ENCODE measurements at places on chromosomes 5 and 9. TPM values are rescaled to one million over a fixed set of nuclear protein-coding genes. Genes with fewer than 3 reads are reported as not detected.

Gene SIMC1
- total RNA-seq: 1.5 TPM

Gene MLANA
- not detected for total RNA-seq

Gene TMEM215
- not detected for total RNA-seq

Gene CDO1
- total RNA-seq: 3.3 TPM

Gene SLCO6A1
- total RNA-seq: not detected

Gene SPINK6
- total RNA-seq: not detected

Gene ZSWIM6
- 9.4 TPM for total RNA-seq

Gene FAM151B
- total RNA-seq: 2.6 TPM

Gene SPAG8
- 0.19 TPM for total RNA-seq

Gene MCIDAS
- not detected for total RNA-seq

Gene IFNA21
- not detected for total RNA-seq

Gene GLRA1
- total RNA-seq: not detected

Gene CCL28
- 1.2 TPM for total RNA-seq

Gene C5orf52
- not detected for total RNA-seq

Gene HBEGF
- 30.6 TPM for total RNA-seq

Gene NIPAL4
- total RNA-seq: not detected

Gene FSTL4
- 0.09 TPM for total RNA-seq

Gene CYFIP2
- 12.6 TPM for total RNA-seq

Gene AQP7
- not detected for total RNA-seq

Gene GFRA3
- not detected for total RNA-seq

Gene SLC36A2
- not detected for total RNA-seq

Gene FBXO4
- 8.0 TPM for total RNA-seq

Gene C9orf43
- total RNA-seq: 0.23 TPM

Gene CCDC69
- 5.4 TPM for total RNA-seq

Gene RETREG1
- 0.51 TPM for total RNA-seq

Gene INSL4
- total RNA-seq: not detected

Gene SVEP1
- 0.05 TPM for total RNA-seq

Gene PRRX2
- 1.2 TPM for total RNA-seq

Gene UBAC1
- total RNA-seq: 35.9 TPM

Gene PCDHB16
- total RNA-seq: 0.17 TPM

Gene FRMD3
- 6.1 TPM for total RNA-seq

Gene TMOD1
- 5.2 TPM for total RNA-seq

Gene TMEM174
- total RNA-seq: not detected

Gene SLC6A7
- total RNA-seq: not detected

Gene IL13
- total RNA-seq: not detected

Gene SPINK13
- total RNA-seq: not detected

Gene RALGDS
- total RNA-seq: 68.9 TPM

Gene GABRA6
- total RNA-seq: not detected

Gene PGGT1B
- total RNA-seq: 19.2 TPM

Gene PCDHA9
- total RNA-seq: under 0.01 TPM

Gene CDKN2B-AS1
- 2.2 TPM for total RNA-seq

Gene GADD45G
- not detected for total RNA-seq

Gene ROR2
- not detected for total RNA-seq

Gene ARL10
- total RNA-seq: 15.0 TPM

Gene ACOT12
- total RNA-seq: not detected

Gene CENPK
- total RNA-seq: 26.6 TPM

Gene EGFLAM
- total RNA-seq: 0.09 TPM

All from dermis blood vessel endothelial cell (primary cell).